Keratinocyte (primary cell): ENCODE measurements at places on chromosomes 4 and X.
A peak's percentile ranks its signal among the peaks of the same experiment; 100 is the strongest.

GRCh38 chr4:71639380-71639779 is 144.5 kb downstream of the GC start:
- DNase-seq = no peak

DNA sequence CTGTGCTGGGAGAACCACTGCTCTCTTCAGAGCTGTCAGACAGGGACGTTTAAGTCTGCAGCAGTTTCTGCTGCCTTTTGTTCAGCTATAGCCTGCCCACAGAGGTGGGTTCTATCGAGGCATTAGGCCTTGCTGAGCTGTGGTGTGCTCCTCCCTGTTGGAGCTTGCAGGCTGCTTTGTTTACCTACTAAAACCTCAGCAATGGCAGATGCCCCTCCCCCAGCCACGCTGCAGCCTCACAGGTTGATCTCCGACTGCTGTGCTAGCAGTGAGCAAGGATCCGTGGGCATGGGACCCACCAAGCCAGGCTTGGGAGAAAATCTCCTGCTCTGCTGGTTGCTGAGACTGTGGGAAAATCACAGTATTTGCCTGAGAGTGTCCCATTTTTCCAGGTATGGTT is 133.8 kb upstream of the UBQLN2 start:
- DNase-seq = no peak

DNA sequence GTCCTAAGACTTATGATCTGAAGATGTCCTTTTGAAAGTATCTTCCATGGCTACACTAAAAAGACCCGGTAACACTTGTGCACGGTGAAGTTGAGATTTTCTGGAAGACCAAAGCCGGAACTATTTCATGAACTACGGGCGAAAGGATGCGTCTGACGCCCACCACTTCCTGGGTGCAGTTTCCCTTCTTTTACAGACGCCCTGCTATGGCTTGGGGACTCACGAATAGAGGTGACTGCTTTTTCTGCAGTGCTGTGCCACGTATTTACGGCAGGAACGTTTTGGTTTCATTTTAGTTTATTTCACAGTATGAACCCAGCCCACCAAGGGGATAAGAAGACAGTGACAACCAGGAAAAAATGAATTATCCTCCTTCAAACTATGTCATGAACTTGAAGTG is 180.4 kb downstream of the AFAP1 start:
- DNase-seq = no peak

DNA sequence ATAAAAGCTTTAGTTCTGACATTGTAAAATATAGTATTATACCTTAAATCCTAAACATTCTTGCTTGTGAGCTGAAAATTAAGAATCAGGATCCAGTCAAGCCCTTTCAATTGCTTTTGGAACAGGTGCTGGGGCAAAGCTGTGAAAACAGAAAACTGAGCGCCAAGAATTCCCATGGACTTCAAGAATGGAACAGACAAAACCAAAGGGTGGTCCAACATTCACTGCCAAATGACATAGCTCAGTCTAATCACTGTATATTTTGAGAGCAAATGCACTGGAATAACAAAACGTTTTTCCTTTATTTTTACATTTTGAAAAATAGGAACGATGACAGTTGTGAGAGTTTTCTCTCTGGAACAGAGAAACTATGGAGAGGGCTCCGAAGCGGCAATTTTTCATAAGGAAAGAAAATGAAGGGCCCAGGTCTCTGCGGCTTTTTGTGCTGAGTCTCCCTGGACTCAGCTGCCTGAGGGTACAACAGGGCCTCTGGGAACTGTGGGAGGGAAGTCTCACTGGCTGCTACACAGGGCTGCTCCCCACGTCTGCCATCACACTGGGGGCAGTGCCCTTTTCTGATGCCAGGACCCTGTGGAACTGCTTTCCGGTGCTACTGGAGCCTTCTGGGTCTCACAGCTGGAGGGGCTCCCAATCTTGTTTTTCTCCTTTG is 56.0 kb upstream of the BMPR1B start:
- DNase-seq = no peak

GRCh38 chr4:54099748-54100574 is at the start of gene GSX2:
Gene GSX2 (plus strand): TSS chr4:54100163. CDS start chr4:54100345, 182 bp downstream.
- DNase-seq = no peak

GRCh38 chr4:172202480-172203076 is 389.4 kb downstream of the GALNTL6 start:
- DNase-seq = no peak

DNA sequence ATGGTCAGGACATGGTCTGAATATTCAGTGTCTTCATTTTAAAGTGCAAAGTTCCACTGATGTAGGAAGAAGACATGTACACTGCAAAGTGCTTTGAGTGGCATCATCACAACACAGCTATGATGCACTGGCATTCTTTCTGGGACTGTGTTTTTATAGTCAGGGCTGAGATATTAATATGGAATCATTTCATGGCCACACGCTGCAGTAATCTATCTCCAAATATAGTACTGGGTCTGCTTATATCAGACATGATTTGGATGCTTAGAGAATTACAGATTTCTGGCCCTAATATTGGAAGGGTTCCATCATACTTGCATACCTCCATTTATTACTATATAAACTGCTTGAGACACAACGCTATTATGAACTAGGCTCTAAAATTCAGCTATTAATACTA is 1170.9 kb downstream of the NLGN4X start:
- no peak for DNase-seq

GRCh38 chr4:62360156-62360545 is 1160.0 kb downstream of the ADGRL3 start:
- DNase-seq = no peak

- no peak for DNase-seq
Measured at GRCh38 chr4:119284876-119285780, 36.8 kb downstream of the FABP2 start.

- no peak for DNase-seq
Measured at GRCh38 chr4:87088186-87088585, 132.2 kb downstream of the KLHL8 start.

DNA sequence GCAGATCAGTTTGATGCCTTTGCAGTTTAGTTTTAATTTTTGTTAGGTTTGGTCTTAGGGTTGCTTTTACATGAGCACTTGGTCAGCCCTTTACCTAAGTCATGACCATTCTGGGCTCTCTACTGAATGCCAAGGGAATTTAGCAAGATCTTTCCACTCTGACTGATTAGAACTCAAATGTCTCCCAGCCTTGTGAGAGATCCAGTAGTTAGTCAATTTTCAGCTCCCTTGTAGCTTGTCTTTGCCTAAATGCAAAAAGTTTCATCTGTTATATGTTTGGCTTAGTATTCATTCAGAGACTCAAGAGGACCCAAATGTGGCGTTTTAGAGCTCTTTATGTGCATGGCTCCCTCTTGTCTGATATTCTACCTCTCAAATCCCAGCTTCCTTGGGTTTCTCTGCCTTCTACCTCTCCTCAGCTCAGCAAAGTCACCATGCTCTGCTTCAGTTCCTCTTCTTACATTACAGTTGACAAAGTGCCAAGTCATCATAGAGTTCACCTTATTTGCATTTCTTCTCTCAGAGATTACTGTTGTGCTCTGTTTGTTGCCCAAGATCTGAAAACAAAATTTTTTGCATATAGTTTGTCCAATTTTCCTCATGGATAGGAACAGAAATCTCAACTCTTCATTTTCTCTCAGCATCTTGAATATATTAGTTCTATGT is 17.5 kb upstream of the JAKMIP1 start:
- DNase-seq = no peak

GRCh38 chr4:183297675-183298074 is 22.4 kb downstream of the CLDN22 start:
- no peak for DNase-seq

DNA sequence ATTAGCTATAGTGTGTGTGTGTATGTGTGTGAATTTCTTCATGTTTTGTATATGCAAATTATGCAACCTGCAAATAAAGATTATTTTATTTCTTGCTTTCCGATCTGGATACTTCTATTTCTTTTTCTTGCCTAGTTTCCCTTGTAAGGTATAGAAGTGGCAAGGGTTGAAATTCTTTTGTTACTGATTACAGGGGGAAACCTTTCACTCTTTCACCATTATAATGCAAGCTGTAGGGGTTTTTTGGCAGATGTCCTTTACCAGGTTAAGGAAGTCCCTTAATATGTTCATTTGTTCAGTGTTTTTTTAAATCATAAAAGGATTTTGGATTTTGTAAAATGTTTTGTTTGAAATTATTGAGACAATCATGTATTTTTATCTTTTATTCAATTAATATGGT is 44.3 kb upstream of the PDE5A start:
- no peak for DNase-seq

- no peak for DNase-seq
Measured at GRCh38 chr4:126144543-126145237, 829.9 kb downstream of the FAT4 start.

DNA sequence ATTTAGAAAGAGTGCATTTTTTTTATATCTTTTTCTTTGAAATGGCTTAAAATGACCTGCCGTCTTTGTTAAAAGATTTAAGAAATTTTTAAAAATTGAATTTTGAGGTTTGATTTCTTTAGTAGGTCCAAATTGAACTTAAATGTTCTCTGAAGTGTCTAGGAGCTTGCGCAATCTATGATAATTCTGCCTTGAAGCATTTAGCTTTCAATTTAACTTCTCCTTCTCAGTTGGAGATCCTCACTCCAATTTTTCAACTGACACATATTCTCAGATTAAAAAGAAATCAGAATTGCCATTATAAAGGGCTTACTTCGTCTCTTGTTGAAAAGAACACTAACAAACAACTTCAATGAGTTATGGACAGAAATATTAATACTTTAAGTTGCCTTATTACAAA is 273.5 kb downstream of the TMA16 start:
- no peak for DNase-seq

GRCh38 chrX:122816288-122816687 is 367.8 kb upstream of the GRIA3 start:
- DNase-seq = no peak

DNA sequence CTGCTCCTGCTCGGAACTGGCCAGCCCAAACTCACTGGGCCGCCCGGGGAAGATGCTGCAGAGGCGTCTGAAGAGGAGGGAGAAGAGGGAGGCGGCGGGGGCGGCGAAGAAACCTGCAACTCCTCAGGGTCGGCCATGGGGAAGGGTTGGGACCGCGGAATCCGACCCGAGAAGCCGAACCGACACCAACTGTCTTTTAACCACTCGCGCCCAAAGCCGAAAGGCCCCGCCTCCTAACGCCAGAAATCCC is at the start of gene C4orf46:
C4orf46 (minus strand) TSS at position 223 of the 250 bp plus-strand sequence; CDS start at position 137, 86 bp downstream.
- DNase-seq = no peak

- DNase-seq = no peak
Measured at GRCh38 chr4:54120518-54120917, 20.6 kb downstream of the GSX2 start.

DNA sequence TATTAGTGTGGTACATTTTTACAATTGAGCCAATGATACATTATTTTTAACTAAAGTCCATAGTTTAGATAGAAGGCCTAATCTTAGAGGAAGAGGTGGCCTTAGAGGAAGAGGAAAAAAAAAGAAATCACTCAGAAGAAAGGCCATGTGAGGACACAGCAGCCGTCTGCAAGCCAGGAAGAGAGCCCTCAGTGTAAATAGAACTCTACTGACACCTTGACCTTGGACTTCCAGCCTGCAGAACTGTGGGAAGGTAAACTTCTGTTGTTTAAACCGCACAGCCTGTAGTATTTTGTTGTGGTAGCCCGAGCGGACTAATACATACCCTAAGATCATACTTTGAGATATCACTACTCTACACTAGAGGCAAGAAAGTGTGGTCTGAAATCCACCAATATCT is 5.1 kb upstream of the KCNIP4 start:
- DNase-seq = no peak

GRCh38 chr4:146495269-146495668 is 26.5 kb downstream of the SLC10A7 start:
- no peak for DNase-seq

DNA sequence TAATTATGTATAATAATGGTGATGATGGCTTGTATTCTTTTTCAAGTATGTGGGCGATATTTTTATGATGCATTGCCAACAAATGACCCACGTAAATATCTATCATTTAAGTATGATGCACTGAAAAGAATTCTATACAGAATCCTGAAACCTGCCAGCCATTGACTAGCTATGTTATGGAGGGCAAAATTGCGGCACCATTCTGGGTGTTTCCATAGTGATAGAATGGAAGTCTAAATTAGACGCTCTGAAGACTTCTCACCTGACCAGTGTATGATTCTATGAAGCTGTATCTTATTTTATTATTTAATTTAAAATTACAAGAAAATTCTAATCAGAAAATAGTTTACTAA is 677 bp upstream of the CENPC start:
- no peak for DNase-seq

- no peak for DNase-seq
Measured at GRCh38 chr4:166143227-166143626, 270.2 kb downstream of the TLL1 start.

DNA sequence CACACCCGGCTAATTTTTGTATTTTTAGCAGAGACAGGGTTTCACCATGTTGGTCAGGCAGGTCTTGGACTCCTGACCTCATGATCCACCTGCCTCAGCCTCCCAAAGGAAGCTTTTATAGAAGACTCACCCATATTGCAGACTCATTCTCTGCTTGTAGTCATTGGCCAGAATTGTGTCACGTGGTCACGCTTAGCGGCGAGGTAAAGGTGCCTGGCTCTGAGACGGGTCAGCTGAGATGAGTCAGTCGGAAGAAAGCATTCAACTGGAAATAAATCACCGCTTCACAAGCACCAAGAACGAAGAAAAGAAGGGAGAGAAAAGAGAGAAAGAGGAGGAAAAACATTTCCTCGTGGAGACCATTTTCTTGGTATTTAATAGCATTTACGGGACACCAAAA is 218.8 kb upstream of the NOCT start:
- DNase-seq = no peak

GRCh38 chr4:56622176-56622575 is 58.9 kb downstream of the HOPX start:
- no peak for DNase-seq

DNA sequence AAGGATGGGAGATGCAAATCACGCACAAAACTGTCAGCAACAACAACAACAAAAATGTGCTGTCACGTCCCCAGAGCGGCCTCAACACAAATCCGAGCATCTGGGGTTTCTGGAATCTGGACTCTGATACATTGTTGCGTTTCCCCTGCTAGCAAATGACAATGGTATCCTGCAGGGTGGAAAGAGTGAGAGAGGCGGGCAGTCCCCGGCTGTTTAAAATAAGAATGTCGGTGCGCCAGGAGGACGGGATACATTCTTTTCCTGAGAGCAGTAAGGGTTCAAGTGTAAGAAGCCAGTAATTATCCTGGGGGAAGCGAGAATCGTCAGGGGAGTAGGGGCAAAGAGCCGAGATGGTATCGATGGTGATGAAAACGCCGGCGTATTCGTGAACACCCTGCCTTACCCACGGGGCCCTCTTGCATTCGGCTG is 310.2 kb downstream of the ASMT start:
- DNase-seq = no peak

GRCh38 chr4:123986268-123986798 is 589.7 kb downstream of the SPRY1 start:
- DNase-seq = peak; percentile 55
